ENCODE measurements at places on chromosomes 5 and 9.

- no peak for DNase-seq
These were observed 267.5 kb upstream of the TMEM161B start for GRCh38 chr5:88536146-88536545.

- no peak for DNase-seq
These were observed 7.4 kb downstream of the F2RL2 start for GRCh38 chr5:76615759-76616158.

DNA sequence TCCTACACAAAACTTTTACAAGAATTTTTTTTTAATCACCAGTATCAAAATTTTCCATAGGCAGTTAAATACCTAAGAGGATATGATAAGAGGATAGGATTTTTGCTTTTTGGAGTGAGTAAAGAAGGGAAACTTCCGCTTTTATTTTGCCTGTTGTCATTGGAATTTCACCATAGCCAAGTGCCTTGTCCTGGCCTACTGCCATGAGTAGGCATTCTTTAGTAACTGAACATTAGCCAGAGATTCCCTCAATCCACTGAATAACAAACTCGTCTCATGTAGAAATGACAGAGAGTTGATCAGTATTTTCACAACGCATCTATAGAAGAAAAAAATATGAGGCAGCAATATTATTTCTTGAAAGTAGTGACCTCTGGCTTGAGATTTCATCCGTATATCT lies 289.6 kb upstream of the ADAMTSL1 start:
- DNase-seq = no peak

DNA sequence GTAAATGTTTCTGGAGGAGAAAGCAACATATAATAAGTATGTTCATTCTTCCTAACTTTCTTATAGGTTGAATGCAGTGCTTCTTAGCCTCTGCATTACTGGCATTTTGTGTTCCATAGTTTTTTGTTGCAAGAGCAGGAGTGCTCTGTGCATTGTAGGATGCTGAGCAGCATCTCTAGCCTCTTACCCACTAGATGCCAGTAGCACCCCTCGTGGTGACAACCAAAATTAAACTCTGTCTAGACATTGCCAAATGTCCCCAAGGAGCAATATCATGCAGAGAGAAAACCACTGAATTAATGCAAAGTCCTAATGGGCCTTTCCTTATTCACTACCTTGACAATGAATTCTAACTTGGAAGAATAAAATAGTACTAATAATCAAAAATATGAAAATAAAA lies 147.0 kb downstream of the GLIS3 start:
- no peak for DNase-seq

- DNase-seq = no peak
These were observed 275.3 kb upstream of the IL12B start for GRCh38 chr5:159605585-159605984.

DNA sequence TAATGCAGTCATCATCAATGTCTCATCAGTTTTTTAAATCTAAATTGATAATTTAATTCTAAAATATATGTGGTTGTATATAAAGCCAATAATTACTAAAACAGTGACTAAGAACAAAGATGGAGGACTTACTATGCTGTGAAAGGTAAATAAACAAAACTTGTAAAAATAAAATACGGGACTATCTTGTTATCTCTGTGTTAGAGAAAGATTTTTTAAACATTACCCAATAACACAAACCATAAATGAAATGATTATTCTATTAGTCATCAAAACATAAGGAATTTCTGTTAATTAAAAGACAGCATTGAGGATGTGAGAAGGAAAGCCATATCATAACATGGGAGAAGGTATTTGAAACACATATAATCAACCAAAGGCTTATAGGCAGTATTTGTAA lies 226.2 kb upstream of the SMC2 start:
- no peak for DNase-seq

All from stimulated activated CD8-positive, alpha-beta memory T cell treated with anti-CD3 and anti-CD28 coated beads, Interleukin-2, amount 100 ng/mL, for 1 hour (primary cell).